ENCODE measurements at places on chromosomes 11 and 22. TPM values are rescaled to one million over a fixed set of nuclear protein-coding genes. Genes with fewer than 3 reads are reported as not detected.

Gene APOC3
- 276 TPM for total RNA-seq

Gene MIOX
- total RNA-seq, result not detected

Gene PAX6
- total RNA-seq, result not detected

Gene ANO5
- total RNA-seq, result 7.2 TPM

Gene SLC22A8
- not detected for total RNA-seq

DNA sequence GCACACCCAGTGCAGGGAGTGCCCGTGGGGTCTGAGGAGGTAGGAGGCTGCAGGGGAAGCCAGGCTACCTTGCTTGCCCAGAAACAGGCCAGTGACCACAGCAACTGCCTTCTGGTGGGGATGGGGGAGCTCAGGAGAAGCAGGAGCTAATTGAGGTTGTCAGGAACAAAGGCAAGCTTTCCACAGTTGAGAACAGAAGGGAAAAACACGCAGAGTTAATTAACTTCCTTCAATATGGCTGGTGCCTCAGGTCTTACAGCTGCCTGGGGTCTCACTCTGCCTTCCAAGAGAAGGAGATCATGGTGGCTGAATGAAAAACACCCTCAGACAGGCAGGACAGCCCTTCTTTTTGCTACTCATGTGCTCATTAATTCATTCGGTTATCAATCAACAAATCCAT is 127.9 kb upstream of the SYT13 start:
- no peak for DNase-seq

DNA sequence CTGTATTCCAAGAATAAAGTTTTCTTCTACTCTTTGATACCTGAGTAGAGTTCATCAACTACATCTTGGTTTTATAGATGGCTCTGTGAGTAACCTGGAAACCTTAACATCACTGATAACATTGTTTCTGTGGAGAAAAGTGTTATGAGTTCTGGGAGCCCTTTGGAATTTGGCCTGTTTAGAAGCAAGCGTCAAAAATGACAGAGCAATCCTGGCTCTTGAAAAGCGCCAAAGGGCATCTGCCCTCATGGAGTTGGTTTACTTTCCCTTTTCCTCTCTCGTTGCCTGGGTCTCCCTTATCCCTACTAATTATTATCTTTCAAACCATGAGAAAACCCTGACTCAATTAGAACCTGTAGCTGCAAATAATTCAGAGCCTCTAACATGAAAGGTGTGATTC is 140.1 kb downstream of the DBX1 start:
- DNase-seq, result no peak

GRCh38 chr11:128595221-128595620 is 7.9 kb upstream of the ETS1 start:
- no peak for DNase-seq

GRCh38 chr22:50576070-50576469 is 2.2 kb downstream of the CPT1B start:
- DNase-seq, result peak; percentile 55

DNA sequence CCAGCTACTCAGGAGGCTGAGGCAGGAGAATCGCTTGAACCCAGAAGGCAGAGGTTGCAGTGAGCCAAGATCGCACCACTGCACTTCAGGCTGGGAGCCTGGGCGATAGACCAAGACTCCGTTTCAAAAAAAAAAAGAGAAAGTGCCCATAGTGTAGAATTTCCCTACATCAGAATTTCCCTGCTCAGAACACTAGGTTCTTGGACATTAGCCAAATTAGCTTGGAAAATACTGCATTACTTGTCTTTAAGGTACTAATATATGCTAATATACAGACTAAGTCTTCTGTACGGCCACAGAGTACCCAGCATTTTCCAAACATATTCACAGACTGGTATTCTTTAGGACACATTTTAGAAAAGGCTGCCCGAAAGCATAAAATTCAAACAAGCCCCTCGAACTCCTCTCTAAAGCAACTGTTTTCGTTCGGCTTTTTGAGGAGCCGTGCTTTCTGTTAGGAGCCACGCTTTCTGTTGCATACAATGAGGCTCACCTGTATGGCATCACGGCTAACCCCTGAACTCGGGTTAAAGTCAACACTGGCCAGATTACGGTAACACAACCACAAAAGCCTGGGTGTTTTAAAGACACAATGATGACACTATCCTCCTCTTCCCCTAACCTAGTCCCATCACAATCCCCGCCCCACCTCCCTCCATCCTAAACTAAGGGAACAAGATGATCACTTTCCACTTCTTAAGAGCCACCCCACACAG is 18.4 kb downstream of the TNKS1BP1 start:
- no peak for DNase-seq

DNA sequence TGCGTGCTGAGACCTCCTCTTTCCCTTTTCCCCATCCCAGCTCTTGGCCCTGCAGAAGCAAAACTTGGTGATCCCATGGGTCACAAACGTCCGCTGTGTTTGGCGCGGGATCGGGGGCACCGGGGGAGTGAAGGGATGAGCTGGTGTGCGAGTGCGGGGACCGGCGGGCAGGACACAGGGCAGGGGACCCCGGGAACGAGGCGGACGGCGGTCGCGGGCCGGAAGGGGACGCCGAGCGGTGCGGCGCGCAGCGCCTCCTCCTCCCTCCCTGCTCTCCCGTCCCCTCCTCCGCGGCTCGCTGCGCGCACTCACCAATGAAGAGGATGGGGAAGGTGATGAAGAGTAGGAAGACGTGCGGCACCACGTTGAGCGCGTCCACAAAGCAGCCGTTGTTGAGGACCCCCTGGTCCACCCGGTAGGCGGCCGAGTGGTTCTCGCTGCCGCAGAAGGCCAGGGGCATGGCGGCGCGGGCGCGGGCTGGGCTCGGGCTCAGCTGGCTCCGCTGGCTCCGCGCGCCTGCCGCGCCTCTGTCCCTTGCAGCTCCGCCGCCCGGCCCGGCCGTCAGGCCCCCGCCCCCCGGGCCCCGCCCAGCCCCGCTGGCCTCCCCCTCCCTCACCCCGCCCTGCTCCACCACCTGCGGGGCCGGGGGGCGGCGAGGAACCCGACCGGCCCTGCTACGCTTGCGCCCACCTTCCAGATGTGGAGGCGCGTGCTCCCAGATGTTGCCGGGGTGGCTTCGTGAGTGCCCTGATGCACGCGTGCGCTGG is at the start of gene ABCC8:
TSS of gene ABCC8 (minus strand) at position 529 of the 767 bp plus-strand sequence. CDS start at position 460, 69 bp downstream.
- no peak for DNase-seq

- DNase-seq, result no peak
These were observed 17.5 kb upstream of the CDKN1C start for GRCh38 chr11:2902784-2903671.

All from Peyer's patch (tissue), 4 donors.